Lung (tissue), 17 donors: ENCODE measurements at places on chromosomes 11 and 22. TPM values are rescaled to one million over a fixed set of nuclear protein-coding genes. Genes with fewer than 3 reads are reported as not detected.

The BAD gene
- 69.5 TPM for total RNA-seq

The THYN1 gene
- 40.0 TPM for total RNA-seq

The THY1 gene
- total RNA-seq, result 9.8 TPM

The HBG2 gene
- total RNA-seq, result 8.2 TPM

The PRAME gene
- not detected for total RNA-seq

DNA sequence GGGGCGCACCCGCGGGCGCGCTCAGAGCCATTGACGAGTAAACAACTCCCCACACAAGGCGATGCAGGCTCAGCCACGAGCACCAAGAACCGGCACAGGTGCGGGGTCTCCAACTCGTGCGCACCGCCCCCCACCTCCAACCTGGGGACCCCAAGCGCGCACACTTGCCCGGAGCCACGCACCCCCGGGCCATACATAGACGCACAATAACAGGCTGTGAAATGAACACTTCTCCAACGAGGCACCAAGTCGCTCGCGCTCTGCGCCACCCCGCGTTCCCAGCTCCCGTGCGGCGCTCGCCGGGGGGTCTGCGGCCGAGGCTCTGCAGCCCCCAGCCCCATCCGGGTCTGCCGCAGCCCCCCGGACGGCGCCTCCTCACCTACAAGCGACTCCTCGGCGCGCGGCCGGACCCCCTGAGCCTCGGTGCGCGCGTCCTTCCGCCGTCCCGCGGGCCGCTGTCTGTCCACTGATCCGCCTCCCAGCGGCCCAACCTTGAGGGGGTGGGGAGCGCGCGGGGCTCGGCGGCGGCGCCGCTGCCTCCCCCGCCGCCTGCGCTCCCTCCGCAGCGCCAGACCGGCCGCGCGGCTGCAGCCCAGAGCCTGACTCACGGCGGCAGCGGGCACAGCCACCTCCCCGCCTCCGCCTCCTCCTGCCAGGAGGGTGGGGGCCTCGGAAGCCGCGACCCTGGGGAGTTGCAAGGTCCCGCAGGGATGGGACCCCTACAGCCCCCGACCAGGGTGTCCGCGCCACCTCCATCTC, 1.6 kb downstream of the IFITM10 start:
- no peak for DNase-seq

- no peak for DNase-seq
Measured at GRCh38 chr22:27386186-27386585, 415.4 kb downstream of the MN1 start.

DNA sequence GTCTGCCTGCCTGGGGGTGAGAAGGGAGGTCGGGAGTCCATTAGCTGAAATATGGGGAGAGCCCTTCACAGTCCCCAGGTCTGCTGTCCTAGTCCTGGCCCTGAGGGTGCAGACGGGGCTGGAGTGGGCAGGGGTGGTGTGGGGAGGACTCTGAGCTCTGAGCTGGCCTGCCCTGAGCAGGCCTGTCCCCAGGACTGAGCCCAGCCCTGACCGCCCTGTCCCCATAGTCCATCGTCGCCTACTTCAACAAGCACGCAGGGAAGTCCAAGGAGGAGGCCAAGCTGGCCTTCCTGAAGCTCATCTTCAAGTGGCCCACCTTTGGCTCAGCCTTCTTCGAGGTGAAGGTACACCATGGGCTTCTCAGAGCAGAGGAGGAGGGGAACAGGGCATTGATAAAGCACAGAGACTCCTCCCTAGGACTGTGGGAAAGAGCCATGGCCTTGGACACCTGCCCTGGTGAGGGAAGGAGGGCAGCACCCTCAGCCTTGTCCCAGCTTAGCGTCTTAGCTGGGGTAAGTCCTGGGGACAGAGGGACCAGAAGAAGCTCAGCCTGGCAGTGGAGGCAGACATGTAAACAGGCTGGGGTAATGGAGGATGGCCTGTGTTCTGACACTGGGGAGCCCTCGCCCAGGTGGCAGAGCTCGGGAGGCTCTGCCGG, 83.7 kb downstream of the MYO7A start:
- no peak for DNase-seq

DNA sequence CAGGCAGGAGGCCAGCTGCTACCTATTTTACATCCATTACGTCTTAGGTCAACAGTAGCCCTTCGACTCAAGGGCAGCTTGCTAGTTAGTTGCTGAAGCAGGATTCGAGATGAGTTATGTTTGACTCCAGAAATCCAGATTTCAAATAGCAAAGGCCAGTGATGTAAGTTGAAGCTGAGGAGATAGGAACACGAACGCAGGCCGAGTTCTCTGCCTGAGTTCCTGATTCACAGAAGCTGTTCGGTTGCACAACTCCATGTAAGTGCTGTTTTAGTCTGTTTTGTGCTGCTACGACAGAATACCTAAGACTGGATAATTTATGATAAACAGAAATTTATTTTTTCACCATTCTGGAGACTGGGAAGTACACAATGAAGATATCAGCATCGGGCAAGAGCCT, 111.2 kb downstream of the SLC1A2 start:
- no peak for DNase-seq

DNA sequence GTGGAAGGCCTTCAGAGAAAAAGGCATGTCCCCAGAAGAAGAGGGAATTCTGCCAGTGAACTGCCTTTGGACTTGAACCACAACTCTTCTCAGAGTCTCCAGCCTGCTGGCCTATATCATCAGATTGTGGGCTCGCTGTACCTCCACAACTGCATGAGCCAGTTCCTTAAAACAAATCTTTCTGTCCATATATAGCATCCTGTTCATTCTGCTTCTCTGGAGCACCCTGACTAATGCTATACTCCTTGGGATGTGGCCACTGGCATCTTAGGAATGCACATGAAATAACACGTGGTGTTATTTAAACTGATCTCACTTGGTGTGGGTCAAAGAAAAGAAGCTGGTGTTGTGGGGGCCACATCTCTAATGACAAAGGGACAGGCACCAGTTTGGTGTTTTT, 58.3 kb upstream of the VSTM5 start:
- DNase-seq, result no peak

DNA sequence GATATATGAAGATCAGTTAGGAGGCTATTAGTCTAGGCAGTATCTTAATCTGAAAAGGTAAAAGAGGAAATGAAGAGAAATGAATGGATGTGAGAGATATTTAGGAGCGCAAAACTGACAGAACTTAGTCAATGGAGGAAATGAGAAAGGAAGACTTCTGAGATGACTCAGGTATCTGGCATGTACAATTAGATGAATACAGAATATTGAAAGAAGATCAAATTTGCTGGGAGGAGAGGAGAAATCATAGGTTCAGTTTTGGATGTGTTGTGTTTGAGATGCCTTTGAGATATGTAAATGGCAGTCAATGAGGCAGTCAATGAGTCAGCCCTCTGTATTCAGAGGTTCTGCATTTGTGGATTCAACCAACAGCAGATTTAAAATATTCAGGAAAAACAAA, 42.9 kb upstream of the GAB2 start:
- DNase-seq, result no peak

GRCh38 chr22:30471616-30472318, at the start of gene SEC14L3:
TSS of gene SEC14L3 (minus strand) at chr22:30472017. CDS start at chr22:30471958, 59 bp downstream.
- DNase-seq, result no peak
